ENCODE measurements at places on chromosomes 12 and 14.
A peak's percentile ranks its signal among the peaks of the same experiment; 100 is the strongest.

DNA sequence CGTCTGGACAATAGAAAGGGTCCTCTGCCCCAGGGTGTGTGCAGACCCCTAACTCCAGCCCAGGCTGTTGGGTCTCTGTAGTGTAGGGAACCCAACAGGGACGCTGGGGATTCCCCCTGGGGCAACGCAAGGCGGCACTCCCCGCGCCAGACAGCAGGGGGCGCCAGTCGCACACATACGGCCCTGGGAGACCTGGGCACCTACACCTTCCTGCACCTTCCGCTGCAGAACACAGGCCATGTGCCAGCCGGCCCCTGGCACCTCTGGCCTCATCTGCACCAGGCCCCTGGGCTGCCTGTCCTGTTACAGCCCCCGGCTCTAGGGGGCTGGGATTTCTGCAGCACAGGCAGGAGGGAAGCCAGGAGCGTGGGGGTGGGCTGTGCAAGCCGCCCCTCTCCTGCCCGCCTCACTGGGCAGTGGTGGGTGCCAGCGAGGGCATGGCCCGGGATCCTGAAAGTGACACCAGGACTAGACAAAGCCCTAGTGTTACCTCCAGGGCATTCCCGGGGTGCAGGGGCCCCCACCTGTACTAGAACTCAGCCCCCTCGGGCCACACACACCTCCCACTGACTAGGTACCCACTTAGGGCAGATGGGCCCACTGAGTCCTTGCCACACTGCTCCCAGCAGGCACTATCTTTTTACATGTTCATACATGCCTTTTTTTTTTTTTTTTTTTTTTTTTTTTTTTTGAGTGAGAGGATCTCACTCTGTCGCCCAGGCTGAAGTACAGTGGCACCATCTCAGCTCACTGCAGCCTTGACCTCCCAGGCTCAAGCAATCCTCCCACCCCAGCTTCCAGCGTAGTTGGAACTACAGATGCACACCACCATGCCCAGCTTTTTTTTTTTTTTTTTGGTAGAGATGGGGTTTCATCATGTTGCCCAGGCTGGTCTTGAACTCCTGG lies 37.5 kb downstream of the CCNK start:
- peak; percentile 62 for DNase-seq

GRCh38 chr14:94344389-94344788 lies 21.3 kb upstream of the SERPINA6 start:
- DNase-seq, result no peak

DNA sequence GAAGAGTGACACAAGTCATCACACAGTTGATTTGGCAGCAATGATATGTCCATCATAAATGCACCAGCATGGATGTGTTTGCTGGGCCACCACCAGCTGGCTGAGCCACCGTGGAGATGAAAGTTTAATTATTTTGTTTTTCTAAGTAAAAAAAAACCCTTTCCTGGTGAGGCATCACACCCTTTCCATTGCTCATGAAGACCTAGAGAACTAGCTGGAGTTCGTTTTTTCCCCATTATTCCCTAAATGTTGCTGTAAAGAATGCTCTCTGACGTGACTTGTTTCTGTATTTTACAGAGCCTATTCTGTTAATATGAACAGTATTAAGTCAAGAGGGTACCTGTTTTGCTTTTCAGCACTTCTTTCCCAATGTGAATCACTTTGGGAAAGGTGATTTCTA lies 257.9 kb downstream of the MSRB3 start:
- DNase-seq, result no peak

DNA sequence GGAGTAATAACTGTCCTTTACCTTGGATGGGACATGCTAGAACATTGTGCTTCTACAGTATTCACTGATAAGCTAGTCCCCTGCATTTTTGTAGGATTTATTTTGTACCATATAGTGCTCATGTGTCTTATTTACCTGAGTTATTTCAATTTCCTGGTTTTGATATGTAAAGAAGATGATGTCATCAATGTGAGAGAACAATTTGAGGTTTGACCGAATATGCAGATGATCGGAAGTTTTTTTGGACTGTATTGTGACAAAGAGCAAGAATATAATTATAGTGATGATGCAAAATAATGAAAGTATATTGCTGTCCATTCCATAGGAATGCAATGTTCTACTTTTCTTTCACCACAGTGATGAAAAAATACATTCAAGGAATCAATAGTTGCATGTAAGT lies 114.8 kb downstream of the RERGL start:
- no peak for DNase-seq

DNA sequence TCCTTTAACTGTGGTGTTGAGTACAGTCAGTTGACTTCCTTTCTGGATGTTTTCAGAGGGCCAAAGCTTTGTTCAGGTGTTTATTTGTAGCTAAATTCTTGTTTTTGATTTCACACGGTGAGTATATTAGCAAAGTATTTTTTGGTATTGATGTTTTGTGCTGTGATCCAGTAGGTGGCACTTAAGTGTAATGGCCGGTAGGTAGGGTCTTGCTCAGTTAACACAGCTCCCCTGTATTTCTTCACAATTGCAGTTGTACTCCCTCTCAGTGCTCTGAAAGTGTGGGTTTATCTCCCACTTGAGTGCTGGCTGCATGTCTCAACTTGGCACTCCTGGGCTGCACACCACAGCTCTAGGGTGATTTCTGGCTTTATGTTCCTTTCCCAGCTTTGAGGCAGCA lies 339.5 kb downstream of the AEBP2 start:
- DNase-seq, result no peak

DNA sequence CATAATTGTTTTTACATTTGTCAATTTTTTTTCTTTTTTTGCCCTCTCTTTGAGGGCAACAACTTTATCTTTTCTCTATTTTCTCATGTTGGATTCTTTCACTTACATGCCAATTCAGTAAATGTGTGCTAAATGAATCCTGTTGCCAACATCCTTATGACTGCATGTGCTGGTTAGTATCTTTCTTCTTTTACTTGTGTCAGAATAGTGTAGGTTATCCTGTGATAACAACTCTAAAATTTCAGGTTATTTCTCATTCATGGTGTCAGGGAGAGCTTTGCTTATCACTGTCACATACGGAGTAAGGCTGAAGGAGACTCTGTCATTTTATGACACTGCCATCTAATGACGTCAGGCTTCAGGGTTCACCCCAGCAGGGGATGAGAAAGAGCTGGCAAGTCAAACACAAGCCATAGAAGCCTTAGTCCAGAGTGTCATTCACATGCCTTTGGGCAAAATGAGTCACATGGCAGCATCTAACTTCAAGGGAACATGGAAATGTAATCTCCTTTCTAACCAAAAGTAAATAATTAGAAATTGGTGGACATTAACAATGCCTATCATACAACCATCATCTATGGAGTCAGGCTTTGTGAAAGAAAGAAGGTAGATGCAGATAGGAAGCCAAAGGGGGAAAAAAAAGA lies 242.5 kb upstream of the ATP2B1 start:
- DNase-seq, result peak; percentile 8

GRCh38 chr12:89217472-89217871 lies 134.8 kb downstream of the DUSP6 start:
- no peak for DNase-seq
